ENCODE measurements at places on chromosomes 11 and 22.

GRCh38 chr11:104060820-104061219 lies 24.4 kb downstream of the DDI1 start:
- no peak for DNase-seq

DNA sequence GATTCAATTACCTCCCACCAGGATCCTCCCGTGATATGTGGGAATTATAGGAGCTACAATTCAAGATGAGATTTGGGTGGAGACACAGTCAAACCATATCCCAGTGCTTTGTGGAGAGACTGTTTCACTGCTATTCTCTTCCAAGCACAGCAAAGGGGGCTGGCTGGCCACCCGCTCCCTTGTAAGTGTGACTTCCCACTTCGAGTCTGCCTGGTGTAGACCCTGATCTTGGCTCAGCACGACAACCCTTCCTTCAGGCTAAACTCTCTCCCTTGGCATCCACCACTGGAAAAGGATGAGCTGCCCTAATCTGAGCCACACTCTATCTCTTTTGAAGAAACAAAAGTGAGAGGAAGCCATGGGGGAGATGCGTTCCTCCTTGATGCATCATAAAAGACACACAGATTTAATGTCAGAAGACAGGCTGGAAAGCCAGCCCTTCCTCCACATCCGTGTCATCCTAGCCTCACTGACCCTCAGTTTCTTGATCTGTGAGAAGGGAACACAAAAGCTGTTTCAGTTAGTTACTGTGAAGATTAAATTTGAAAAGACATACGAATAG lies 64.7 kb upstream of the CDON start:
- no peak for DNase-seq

GRCh38 chr11:76218449-76219178 lies 12.3 kb upstream of the WNT11 start:
- DNase-seq, result no peak

GRCh38 chr11:46696212-46696558 lies 4.2 kb downstream of the ARHGAP1 start:
- DNase-seq, result no peak

- DNase-seq, result no peak
These were observed 41.6 kb downstream of the MRTFA start for GRCh38 chr22:40594924-40595323.

DNA sequence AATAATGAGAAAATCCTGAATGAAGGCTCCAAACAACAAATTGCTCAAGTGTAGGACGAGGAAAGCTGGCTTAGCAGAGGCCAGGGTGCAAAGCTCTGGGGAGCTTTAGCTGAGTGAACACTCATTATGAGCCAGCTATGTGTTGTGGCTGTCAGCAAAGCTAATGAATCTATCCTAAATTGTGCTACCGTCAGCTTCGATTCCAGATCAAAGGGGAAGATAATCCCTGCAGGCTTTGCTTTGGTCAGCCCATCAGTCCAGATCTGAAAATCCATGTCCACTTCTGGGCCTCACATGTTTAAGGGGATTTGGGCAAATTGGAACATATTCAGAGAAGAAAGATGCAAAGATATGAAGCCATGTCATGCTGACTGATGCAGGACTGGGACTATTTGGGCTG lies 180.9 kb upstream of the ZBED5 start:
- no peak for DNase-seq

- no peak for DNase-seq
These were observed 148.5 kb upstream of the NCAM1 start for GRCh38 chr11:112812729-112813128.

- DNase-seq, result peak; percentile 48
These were observed 254.3 kb upstream of the SESN3 start for GRCh38 chr11:95485115-95485900.

DNA sequence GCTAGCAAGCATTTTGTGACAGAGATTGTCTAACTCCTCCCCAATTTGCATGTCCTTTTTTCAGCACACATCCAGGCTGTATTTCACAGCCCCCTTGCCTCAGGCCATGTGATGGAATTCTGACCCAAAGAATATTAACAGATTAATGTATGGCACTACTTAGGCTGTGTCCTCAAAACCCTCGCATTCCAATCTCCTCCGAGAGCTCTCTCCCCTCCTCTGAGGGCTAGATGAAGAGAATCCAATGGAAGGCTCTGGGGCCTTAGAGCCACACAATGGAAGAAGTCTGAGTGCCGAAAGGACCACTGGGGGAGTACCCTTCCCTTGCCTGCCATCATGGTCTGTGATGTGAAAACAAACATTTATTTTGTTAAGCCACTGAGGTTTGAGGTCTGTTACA lies 13.7 kb upstream of the NNMT start:
- no peak for DNase-seq

- DNase-seq, result peak; percentile 98
These were observed 36.6 kb downstream of the APOL3 start for GRCh38 chr22:36123673-36124630.

GRCh38 chr22:36156515-36157419 lies 3.8 kb downstream of the APOL3 start:
- DNase-seq, result peak; percentile 87

- no peak for DNase-seq
These were observed 2.5 kb downstream of the SELENOM start for GRCh38 chr22:31104869-31105268.

GRCh38 chr11:1073261-1073724 lies 1.4 kb upstream of the MUC2 start:
- peak; percentile 63 for DNase-seq

- DNase-seq, result peak; percentile 32
These were observed 589 bp downstream of the SCGB1A1 start for GRCh38 chr11:62419314-62419929.

DNA sequence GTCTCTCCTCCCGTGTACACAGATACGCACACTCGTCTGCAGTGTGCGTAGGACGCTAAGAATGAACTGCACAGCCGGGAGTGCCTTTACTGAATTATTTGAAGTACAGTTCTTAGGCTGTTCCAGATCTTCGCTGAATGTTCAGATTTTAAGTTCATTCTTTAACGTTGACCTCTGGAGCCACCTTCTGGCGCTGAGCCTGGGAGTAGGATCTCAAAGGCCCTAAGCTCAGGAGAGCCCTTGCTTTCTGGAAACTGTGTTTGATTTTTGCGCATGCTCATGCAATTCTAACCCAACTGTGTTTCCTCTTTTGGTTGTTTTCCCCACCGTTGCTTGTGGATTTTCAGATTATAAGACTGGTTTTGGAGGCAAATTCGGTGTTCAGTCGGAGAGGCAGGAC lies 22.8 kb downstream of the CTTN start:
- no peak for DNase-seq

GRCh38 chr11:123479048-123479837 lies 49.2 kb downstream of the GRAMD1B start:
- no peak for DNase-seq

- DNase-seq, result peak; percentile 66
These were observed 757 bp upstream of the HINFP start for GRCh38 chr11:119120639-119121007.

- DNase-seq, result no peak
These were observed 43.0 kb upstream of the KLHL35 start for GRCh38 chr11:75475767-75476650.

GRCh38 chr11:61885166-61885778 lies 6.1 kb downstream of the FADS3 start:
- DNase-seq, result no peak

GRCh38 chr11:29962243-29962642 lies 54.6 kb downstream of the KCNA4 start:
- no peak for DNase-seq

DNA sequence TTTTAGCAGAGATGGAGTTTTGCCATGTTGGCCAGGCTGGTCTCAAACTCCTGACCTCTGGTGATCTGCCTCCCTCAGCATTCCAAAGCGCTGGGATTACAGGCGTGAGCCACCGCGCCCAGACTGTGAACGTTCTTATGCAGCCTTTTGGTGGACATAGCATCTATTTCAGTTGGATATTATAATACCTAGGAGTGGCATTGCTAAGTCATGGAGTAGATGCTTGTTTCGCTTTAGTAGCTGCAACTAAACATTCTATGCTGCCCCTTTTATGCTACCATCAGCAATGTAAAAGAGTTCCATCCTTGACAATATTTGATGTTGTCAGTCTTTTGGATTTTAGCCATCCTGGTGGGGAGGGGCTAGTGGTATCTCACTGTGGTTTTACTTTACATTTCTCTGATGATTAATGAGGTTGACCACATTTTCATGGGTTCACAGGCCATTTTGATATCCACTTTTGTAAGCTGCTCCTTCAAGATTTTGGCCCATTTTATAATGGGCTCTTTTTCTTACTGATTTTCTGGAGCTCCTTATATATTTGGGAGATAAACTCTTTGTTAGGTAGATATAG lies 16.5 kb upstream of the APOBEC3A start:
- DNase-seq, result no peak

DNA sequence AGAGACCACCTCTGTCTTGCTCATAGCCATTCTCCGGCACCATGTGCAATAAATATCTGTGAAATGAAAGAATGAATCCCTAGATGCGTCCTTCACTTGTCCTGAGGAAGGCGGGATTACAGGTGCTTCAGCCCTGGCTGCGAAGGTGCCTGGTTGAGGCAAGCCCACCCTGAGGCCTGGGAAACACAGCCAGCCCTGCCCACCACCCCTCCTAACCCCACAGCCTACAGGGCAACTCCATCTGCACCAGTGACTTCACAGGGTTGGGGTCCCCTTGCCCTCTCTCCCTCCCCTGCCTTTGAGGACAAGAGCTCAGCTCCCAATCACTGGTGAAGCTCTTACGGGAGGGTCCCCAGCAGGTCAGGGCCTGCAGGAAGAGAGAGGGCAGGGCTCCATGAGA lies 17.5 kb upstream of the SCGB1A1 start:
- DNase-seq, result no peak

- no peak for DNase-seq
These were observed 13.5 kb upstream of the GRAMD1B start for GRCh38 chr11:123416566-123416965.

DNA sequence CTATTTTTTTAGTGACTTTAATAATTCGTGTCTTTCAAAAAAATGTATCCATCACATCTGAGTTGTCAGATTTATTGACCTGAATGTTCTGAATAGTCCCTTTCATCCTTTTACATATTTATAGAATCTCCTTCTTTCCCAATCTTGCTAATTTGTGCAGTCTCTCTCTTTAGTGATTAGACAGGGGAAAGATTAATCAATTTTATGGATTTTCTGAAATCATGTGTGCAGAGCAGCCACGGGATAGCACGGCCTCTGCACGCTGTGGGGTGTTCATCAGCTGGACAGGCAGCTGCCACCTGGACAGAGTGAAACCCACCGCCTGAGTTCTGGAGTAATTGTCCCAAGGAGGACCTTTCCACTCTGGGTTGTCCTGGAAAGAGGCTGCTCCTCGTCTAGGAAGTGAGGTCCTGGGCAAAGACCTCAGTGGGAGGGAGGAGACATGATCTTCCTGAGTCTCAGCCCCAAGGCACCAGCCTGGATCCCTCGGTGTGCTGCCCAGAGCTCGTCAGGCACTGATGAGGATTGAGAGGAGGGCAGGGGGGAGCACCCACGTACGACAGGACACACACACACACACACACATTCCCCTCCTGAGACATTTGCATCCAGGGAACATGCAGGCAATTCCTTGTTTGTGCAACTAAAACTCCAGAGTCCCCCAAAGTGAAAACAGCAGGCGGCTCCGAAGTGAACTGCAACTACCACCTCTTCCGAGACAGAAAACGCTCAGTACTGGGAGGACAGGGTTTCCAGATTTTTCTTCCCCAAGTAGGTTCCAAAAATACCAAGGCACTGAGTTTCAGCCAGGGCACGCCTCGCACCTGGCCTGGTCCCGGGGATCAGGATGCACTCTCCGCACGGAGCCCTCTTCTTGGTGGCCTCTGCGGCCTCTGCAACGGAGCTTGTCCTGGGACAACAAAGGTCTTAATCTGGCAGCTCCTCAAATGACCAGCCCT lies 22.5 kb upstream of the KRTAP5-6 start:
- no peak for DNase-seq

Measured in adipocyte (in vitro differentiated cells).